Epithelial cell of proximal tubule (primary cell): ENCODE measurements at places on chromosomes 1 and 21. TPM values are rescaled to one million over a fixed set of nuclear protein-coding genes. Genes with fewer than 3 reads are reported as not detected.

- no peak for DNase-seq
These were observed 653 bp downstream of the FNDC10 start for GRCh38 chr1:1599030-1599934.

GRCh38 chr1:221335161-221336101, 406.5 kb downstream of the DUSP10 start:
- peak; percentile 62 for DNase-seq

- DNase-seq, result no peak
These were observed 1.1 kb downstream of the FALEC start for GRCh38 chr1:150516616-150517015.

Gene KRTAP7-1
- not detected in 2 replicates for total RNA-seq

Gene NES
- total RNA-seq, result 11.6 and 70.2 TPM in 2 replicates

Gene ACTL8
- total RNA-seq, result not detected in 2 replicates

Gene LEFTY2
- total RNA-seq, result 0.36 TPM in 1 of 2 replicates, not detected in the other

Gene SHE
- under 0.01 TPM in 1 of 2 replicates, not detected in the other for total RNA-seq

Gene AMY1C
- total RNA-seq, result not detected in 2 replicates

Gene KRTAP20-1
- total RNA-seq, result not detected in 2 replicates

Gene AMY1A
- total RNA-seq, result not detected in 2 replicates

Gene CR1
- not detected in 2 replicates for total RNA-seq

Gene LRRC38
- 0.36 TPM in 1 of 2 replicates, not detected in the other for total RNA-seq

- DNase-seq, result no peak
These were observed 23.4 kb downstream of the GORAB start for GRCh38 chr1:170555370-170555769.

GRCh38 chr1:179178950-179179349, 50.5 kb downstream of the ABL2 start:
- peak; percentile 23 for DNase-seq

GRCh38 chr1:149963358-149963757, 26.7 kb upstream of the MTMR11 start:
- no peak for DNase-seq

Gene DIRAS3
- total RNA-seq, result 2.1 TPM in 1 of 2 replicates, not detected in the other

Gene TBX15
- total RNA-seq, result 0.07 TPM in 1 of 2 replicates, not detected in the other

GRCh38 chr1:200373811-200374231, 36.0 kb downstream of the ZNF281 start:
- DNase-seq, result no peak

DNA sequence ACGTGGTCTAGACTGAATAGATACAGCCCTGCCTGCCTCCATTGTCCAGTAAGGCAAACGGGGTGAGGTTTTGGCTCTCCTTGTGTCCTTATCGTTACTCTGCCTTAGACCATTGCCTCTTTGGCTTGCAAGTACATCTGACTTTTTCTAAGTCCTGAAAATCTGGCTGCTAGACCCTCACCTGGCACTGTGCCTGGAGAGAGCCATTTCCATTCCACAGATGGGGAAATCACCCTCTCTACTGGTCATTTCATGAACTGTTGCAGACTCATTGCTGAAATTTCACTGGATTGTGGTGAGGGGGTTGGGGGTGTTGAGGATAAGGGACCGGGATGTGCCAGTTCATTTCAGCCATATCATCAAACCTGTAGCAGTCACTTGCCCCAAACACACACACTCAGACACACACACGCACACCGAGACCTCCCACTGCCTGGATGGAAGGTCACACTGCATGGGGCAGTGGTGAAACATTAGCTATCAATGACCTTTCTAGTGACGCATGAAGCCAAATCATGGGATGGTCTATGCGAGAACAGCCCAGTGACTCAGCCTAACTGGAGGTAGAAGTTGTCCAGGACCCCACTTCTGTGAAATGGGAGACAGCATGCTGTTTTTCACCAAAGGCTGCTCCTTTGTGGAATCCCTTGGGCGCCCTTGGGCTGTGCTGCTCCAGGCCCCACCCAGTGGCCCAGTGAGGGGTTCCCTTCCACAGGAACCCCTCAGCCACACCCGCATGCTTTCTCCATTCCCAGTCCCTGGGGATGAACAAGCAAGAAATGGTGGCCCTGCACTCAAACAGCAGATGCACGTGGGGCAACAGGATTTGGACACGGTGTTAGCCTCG, 34.9 kb upstream of the VASH2 start:
- peak; percentile 50 for DNase-seq

GRCh38 chr21:34184232-34184631, 110.9 kb downstream of the MRPS6 start:
- no peak for DNase-seq

DNA sequence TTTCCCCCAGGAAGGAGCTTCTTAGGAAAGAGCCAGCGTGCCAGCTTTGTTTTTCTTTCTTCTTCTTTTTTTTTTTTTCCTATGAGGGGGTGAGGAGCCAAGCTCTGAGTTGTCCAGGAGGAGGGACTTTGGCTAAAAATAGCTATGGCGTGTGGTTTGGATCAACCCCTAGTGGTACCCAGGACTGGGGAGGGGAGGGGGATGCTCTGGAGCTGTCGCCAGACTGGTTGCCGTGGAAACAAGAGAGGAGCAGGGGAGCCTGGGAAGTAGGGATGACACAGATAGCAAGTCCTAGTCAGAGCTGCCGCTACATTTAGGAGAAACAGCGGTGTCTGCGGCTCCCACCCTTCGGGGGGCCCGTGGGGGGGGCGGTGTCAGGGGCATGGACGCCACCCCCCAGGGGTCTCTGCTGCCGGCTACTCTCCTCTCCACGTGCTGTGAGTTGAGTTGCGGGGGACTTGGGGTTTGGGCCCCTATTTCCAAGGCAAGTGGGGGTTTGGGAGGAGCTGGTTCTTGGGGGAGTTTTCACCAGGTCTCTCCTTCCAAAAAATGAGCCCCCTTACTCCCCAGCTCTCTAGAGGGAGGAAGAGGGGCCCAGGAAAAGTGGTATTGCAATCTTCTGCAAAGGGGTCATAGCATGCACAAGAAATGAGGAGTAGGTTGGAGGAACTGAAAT, at the start of gene KCNJ9:
Gene KCNJ9 (plus strand): TSS at position 278 of the 676 bp plus-strand sequence. CDS start 2,493 bp downstream, outside the sequence.
- DNase-seq, result no peak

GRCh38 chr1:169127305-169127704, 20.8 kb downstream of the ATP1B1 start:
- DNase-seq, result no peak

GRCh38 chr1:151060007-151060656, at the start of gene MLLT11:
TSS of gene MLLT11 (plus strand) at chr1:151060397. CDS start at chr1:151067225, 6,828 bp downstream.
- DNase-seq, result no peak

- no peak for DNase-seq
These were observed 24.8 kb downstream of the CSF1 start for GRCh38 chr1:109935451-109935900.

Gene C2CD4D
- total RNA-seq, result 0.94 and 1.0 TPM in 2 replicates

GRCh38 chr21:36288651-36289243, 31.2 kb upstream of the MORC3 start:
- DNase-seq, result no peak

Gene BTBD8
- 1.8 and 8.7 TPM in 2 replicates for total RNA-seq

Gene ADAMTS5
- total RNA-seq, result 2.4 and 3.4 TPM in 2 replicates
